ENCODE measurements at places on chromosomes 6 and 20. TPM values are rescaled to one million over a fixed set of nuclear protein-coding genes. Genes with fewer than 3 reads are reported as not detected.

Gene CALHM5
- 0.17 TPM for total RNA-seq

Gene CALHM4
- not detected for total RNA-seq

Gene EFCAB8
- 1.0 TPM for total RNA-seq

Gene TPMT
- total RNA-seq = 15.8 TPM

Gene POM121L2
- total RNA-seq = 0.27 TPM

Gene GGTLC1
- total RNA-seq = not detected

DNA sequence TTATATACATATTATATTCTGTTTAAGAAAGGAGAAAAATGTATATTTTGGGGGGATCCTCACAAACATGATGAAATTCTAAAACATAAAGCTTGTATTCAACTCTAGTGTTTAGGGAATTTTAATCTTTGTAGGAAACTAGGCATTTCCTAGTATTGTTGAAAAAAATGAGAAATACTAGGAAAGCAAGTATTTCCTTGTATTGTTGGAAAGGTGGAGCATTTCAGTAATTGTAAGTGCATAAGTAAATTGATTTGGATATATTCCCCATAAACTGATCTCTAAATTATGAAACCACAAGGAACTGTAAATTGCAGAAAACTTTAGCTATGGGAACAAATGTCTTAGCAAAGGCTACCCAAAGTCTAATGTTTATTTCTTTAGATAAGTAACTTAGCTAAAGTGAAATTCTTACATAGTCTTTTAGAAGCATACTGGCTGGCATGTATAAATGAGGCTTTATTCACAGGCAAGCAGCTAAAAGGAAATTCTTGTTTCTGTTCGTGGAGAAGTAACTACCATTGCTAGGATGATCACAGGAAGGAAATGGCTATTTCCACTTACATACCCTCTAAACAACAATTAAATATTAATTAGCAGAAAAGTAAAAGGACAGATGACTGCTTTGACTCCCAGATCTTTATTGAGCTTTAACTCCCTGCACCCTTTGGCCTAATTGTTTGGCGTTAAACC, 19.9 kb upstream of the NRN1 start:
- no peak overlapping the region for H3K4me3 ChIP-seq
- no peak overlapping the region for H3K27ac ChIP-seq
- DNase-seq = no peak
- H3K36me3 ChIP-seq = no peaks in the 10 kb centered on the region

DNA sequence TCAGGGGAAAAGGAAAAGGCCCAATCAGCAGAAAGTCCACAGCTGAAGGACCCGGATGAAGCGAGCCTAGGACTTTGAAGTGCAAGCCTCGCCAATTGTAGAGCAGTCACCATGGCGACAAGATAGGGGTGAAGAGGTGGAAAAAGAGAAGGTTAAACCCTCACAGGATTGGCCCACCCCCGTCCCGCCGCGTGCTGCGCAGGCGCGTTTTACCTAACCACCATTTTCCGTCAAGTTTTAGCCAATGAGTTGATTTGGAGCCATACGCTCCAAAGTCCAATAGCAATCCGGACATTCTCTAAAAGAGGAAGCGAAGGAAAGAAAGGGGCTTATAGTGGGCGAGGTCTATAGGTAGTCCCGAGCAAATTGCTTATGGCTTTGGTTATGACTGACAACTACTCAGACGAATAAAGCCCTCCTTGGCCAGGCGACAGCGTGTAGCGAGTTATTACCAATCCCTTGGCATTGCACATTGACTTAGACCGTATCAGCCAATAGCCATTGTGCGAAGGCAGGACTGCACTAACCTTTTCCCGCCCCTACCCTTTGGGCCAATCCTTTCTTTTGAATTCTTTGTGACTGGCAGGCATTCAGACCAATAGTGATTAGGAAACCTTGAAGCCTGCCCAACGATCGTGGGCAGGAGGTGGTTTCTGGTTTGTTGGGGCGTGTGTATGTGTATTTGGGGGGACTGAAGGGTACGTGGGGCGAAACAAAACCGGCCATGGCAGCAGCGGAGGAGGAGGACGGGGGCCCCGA, at the start of gene RNF5:
RNF5 (plus strand) TSS at position 618 of the 759 bp plus-strand sequence; CDS start at position 725, 107 bp downstream.
- peak within 1 kb of the TSS; percentile 97 for H3K4me3 ChIP-seq
- no peaks in the 10 kb centered on the region for H3K4me1 ChIP-seq
- no peaks in the 10 kb centered on the region for H3K27me3 ChIP-seq

GRCh38 chr6:80622641-80623040, 516.2 kb downstream of the BCKDHB start:
- H3K4me3 ChIP-seq = no peak overlapping the region
- H3K4me1 ChIP-seq = no peaks in the 10 kb centered on the region
- no peaks in the 10 kb centered on the region for H3K36me3 ChIP-seq
- no peak overlapping the region for H3K27ac ChIP-seq
- no peak for DNase-seq

GRCh38 chr20:40532103-40532502, 156.9 kb downstream of the MAFB start:
- no peak overlapping the region for H3K27ac ChIP-seq
- no peak overlapping the region for H3K4me3 ChIP-seq

DNA sequence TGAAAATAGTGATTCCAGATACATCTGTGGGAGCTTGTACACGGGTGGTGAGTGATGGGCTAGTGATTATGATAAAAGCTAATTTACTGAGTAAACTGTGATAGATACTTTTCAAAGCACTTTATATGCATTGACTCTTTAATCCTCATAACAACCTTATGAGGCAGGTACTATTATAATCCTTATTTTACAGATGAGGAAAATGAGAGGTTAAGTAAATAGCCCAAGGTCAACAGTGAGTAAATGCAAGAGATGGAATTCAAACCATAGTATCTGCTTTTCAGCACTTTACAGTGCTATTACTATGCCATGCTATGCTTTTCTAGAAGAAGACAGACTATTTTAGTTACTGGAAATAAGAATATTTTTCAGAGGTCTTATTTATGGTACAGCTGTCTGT, 320.9 kb upstream of the CITED2 start:
- H3K4me3 ChIP-seq = no peak overlapping the region
- no peaks in the 10 kb centered on the region for H3K4me1 ChIP-seq
- H3K36me3 ChIP-seq = no peaks in the 10 kb centered on the region

GRCh38 chr6:170441316-170441715, 111.8 kb downstream of the PSMB1 start:
- H3K4me3 ChIP-seq = no peak overlapping the region
- no peaks in the 10 kb centered on the region for H3K36me3 ChIP-seq
- H3K4me1 ChIP-seq = no peaks in the 10 kb centered on the region

DNA sequence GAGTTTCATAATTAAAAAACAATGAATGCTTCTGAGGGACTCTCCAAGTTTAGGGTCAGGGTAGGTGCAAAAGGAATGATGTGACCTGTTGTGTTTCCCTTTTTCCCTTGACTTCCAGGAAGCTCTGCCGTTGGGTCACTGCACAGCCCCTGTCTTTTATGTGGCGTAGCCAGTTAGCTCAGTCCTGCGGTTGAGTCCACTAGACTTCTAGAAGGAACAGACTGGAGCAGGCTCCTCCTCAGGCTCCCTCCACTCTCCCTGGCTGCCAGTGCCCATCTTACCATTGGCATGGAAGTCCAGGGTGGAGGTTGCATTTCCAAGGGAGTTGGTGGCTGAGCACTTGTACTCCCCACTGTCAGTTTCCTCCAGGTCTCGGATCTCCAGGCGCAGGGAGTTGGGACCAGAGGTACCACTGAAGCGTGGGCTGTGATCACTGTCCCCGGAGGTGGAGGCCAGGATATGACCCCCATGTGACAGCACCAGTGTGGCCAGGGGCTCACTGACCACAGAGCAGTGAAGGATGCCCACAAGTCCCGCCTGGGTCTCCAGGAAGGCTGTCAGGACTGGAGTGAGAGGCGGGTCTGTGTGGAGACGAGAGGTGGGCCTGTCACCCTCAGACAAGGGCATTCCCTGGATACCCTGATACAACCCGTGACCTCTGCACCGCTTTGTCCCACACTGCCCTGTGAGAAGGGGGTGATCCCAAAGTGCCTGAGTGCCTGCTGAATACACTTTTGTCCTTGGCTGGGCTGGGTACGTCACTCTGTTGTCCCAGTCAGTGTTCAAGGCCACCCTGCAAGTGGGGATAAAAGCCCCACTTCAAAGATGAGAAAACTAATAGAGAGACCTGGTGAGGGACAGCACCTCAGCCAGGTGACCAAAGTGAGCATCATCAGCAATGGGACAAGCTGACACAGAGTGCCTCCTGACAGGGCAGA, 11.1 kb downstream of the SIGLEC1 start:
- no peak overlapping the region for H3K4me3 ChIP-seq
- no peak overlapping the region for H3K27ac ChIP-seq
- no peaks in the 10 kb centered on the region for H3K4me1 ChIP-seq
- no peak for DNase-seq
- H3K36me3 ChIP-seq = no peaks in the 10 kb centered on the region

- H3K4me1 ChIP-seq = peaks cover 5% of the 10 kb centered on the region
- H3K27me3 ChIP-seq = no peaks in the 10 kb centered on the region
- no peak overlapping the region for H3K27ac ChIP-seq
- no peak for DNase-seq
- no peaks in the 10 kb centered on the region for H3K36me3 ChIP-seq
Measured at GRCh38 chr6:90146024-90146423, 150.6 kb downstream of the BACH2 start.

- H3K4me3 ChIP-seq = no peak overlapping the region
- peak overlapping the region; percentile 68 for H3K27ac ChIP-seq
- peaks cover 4% of the 10 kb centered on the region for H3K4me1 ChIP-seq
- DNase-seq = peak; percentile 79
- peaks cover 5% of the 10 kb centered on the region for H3K36me3 ChIP-seq
- H3K27me3 ChIP-seq = no peaks in the 10 kb centered on the region
Measured at GRCh38 chr20:63858393-63859165, 2.7 kb upstream of the ABHD16B start.
